ENCODE measurements at places on chromosomes 7 and 10.

DNA sequence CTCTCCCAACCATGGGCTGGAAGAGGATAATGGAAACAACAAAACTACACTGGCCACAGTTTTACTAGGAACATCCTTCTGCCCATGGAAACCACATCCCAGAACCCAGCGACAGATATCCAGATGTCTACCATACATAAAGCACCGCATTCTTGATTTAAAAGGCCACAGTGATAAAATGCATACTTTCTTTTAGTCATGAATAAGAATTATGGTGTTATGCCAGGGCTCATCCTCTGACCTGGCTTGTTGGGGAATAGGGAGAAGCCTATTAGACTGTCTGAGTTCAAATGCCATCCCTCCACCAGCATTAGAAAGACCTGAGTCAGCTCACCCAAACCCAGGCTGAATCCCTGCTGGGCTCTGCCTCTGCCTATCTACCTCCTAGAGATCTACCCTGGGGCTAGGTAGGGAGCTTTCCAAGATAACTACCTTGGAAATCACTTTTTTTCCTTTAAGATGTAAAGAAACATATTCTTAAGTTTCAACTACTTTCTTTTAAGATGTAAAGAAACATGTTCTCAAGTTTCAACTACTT lies 5.2 kb downstream of the ABCA13 start:
- DNase-seq, result no peak

DNA sequence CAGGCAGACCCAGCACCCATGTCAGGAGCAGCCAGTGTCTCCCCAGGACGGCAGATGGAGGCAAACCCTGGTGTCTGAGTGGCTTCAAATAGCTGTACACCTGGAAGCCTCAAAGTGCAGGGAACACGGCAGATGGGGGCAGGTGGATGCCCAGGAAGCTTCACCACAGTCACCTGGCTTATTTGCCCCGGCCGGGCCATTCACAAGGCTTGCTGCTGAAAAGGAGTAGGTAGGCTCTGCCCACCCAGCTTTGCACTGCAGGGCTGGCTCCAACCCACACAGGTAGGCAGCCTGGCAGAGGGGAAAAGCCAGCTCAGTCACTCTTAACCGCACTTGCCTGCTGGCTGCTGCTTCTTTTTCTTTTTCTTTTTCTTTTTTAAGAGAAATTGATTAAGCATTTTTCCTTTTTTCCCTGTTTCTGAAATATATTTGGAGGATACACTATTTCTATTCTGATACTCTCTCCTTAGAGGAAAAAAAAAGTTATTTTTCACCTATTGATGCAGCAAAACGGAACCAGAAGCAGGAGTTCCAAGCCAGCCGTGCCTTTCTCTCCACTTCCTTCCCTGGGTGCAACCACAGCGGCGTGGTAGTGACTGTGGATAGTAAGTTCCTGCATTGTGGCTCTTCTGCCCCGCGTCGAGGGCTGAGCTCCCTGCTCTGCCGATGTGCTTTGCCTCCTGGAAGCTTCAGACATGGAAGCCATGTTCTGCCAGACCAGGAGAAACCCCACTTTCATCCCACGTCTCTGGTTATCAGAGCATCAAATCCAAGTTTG lies 118.3 kb downstream of the KLF6 start:
- DNase-seq, result no peak

DNA sequence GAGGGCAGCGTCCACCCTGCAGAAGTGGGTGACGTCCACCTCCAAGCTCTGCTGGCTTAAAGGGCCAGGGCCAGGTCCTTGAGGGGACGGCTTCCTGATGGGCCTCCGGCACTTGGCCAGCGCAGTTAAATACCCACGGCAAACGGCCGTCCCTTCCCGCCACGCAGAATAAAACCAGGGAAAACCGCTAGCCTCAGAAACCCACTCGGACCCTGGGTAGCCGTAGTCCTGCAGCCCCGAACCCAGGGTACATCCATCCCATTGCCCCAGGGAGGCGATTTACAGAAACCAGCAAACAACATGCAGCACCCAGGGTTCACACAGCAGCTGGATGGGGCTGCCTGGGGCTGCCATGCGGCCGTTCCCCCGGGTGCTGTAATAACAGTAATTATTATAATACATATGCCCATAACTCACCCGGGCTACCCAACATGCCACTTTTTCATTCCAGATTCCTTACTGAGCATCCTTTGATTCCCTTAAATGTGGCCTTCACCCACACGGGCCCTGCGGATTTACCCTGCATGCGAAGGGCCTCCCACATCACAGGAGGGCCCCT lies 81.5 kb upstream of the PDGFA start:
- DNase-seq, result no peak

DNA sequence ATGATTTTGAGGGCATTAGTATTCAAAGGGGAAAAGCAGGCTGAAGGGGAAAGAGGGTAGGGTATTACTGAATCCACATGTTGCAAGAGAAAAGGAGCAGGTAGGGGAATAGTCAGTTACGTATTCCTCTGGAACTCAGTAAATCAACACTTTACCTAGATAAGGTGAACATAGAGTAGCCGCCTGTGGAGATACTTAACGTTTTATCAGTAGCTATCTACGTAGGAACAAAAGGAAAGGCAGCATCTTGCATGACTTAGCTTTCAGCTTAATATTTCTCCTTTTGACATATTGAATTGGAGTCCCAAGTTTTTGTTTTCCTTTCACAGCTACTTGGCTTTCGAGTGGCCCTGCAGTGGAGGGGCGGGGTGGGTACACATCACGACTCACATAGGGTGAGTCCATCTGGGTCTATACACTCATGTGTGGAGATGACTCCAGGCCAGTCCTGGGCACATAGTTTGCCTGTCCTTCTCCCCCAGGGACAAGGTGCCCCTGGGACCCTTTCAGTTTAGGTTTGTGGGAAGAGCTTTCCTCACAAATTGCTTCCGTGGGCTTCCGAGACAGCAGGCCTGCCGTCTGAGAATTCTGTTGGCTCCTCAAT lies 48.1 kb downstream of the CCNY start:
- no peak for DNase-seq

- no peak for DNase-seq
Observed at GRCh38 chr7:84633-85020, 107.7 kb upstream of the FAM20C start.

- no peak for DNase-seq
Observed at GRCh38 chr7:42877862-42878261, 34.0 kb downstream of the C7orf25 start.
